Cardiac septum (tissue), 1 donor: ENCODE measurements at places on chromosomes 2 and 18. TPM values are rescaled to one million over a fixed set of nuclear protein-coding genes. Genes with fewer than 3 reads are reported as not detected.

GRCh38 chr18:49279487-49279886, 181.0 kb downstream of the DYM start:
- no peak for DNase-seq

GRCh38 chr2:75799859-75800258, 89.1 kb upstream of the GCFC2 start:
- no peak for DNase-seq

GRCh38 chr2:202950592-202950991, 38.5 kb downstream of the CARF start:
- DNase-seq, result no peak

The PKDCC gene
- 74.7 TPM for total RNA-seq

The SERPINB3 gene
- not detected for total RNA-seq

- no peak for DNase-seq
Measured at GRCh38 chr2:102977426-102978090, 215.7 kb downstream of the TMEM182 start.

The ATOH8 gene
- total RNA-seq, result 21.0 TPM
